ENCODE measurements at places on chromosomes 12 and 14. TPM values are rescaled to one million over a fixed set of nuclear protein-coding genes. Genes with fewer than 3 reads are reported as not detected.

- DNase-seq: no peak
These were observed 54.7 kb upstream of the OTOGL start for GRCh38 chr12:80044694-80045046.

GRCh38 chr14:51554953-51555352, 96.8 kb upstream of the FRMD6 start:
- DNase-seq: no peak

CCDC63 gene
- total RNA-seq: not detected

RNFT2 gene
- 1.0 TPM for total RNA-seq

GRCh38 chr14:75247939-75248338, 30.7 kb upstream of the FOS start:
- DNase-seq: no peak

DNA sequence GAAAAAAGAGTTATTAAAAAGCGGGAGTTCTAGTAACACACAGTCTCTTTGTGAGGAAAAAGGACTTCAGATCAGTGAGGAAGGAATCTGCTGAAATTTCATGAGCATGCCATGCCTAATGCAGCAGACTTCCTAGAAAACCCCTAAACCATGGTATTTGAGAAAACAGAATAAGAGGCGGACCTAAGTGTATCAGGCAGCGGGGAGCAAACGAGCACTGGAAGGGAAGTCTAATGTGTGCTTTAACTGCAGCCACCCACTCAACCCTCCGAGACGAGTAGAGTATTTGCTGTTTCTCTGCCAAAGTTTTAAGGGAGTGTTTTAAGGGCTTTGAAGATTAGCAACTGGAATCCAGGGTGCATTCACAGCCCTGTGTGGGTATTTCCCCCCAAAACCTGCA, 36.5 kb downstream of the ACADS start:
- peak; percentile 52 for DNase-seq

Data from tongue (tissue), 3 donors.